Transverse colon (tissue), 4 donors: ENCODE measurements at places on chromosomes 4 and X. TPM values are rescaled to one million over a fixed set of nuclear protein-coding genes. Genes with fewer than 3 reads are reported as not detected.
A peak's percentile ranks its signal among the peaks of the same experiment; 100 is the strongest.

The EPHA5 gene
- total RNA-seq: 0.32 TPM

GRCh38 chr4:151887031-151887815, 126.4 kb upstream of the GATB start:
- no peak overlapping the region for H3K4me3 ChIP-seq
- H3K27ac ChIP-seq: no peak overlapping the region
- H3K36me3 ChIP-seq: no peaks in the 10 kb centered on the region

The ZNF732 gene
- not detected for total RNA-seq

The SPANXB1 gene
- not detected for total RNA-seq

The TMEM31 gene
- total RNA-seq: not detected

DNA sequence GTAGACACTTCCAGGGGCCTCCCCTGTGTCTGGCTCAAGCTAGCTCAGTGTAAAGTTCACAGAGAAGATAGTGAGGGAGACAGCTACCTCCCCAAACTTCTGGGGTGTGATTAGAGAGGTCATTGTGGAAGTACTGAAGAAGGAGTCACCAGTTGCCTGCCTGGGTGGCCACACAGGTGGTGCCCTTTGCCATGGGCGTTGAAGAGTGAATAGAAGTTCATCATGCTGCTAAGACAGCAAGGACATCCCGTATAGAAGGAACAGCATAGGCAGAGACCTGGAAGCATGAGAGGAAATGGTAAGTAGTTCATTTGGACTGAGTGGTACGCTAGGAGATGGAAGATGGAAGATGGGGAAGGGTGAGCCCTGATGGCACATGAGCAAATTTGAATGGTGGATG, 110.1 kb downstream of the PJA1 start:
- H3K36me3 ChIP-seq: no peaks in the 10 kb centered on the region
- no peak overlapping the region for H3K4me3 ChIP-seq
- H3K27ac ChIP-seq: no peak overlapping the region
- no peaks in the 10 kb centered on the region for H3K4me1 ChIP-seq
- DNase-seq: no peak
- H3K27me3 ChIP-seq: no peaks in the 10 kb centered on the region

DNA sequence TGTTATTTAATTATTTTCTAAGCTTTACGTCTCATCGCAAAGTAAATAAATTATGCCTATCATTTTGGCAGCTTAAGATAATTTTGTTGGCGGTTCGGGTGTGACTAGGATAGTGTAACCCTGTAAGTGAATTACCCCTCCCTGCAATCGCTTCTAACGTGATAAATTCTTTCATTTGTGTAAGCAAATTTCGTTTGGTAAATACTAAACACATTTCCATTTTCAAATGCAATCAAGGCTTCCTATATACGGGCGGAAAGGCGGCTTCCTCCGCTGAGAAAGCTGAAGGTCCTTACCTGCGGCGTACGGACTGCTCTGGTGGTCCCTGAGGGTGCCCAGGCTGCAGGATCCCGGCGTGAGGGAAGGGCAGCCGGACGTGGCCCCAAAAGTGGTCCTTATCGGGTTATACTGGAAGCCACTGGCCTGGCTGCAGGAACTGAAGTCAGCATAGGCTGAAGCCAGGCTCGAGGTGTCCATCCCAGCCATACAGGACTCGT, 403 bp downstream of the PHOX2B start:
- peaks cover 99% of the 10 kb centered on the region for H3K27me3 ChIP-seq
- no peak overlapping the region for H3K27ac ChIP-seq
- no peak overlapping the region for H3K4me3 ChIP-seq
- no peaks in the 10 kb centered on the region for H3K36me3 ChIP-seq
- H3K4me1 ChIP-seq: no peaks in the 10 kb centered on the region

DNA sequence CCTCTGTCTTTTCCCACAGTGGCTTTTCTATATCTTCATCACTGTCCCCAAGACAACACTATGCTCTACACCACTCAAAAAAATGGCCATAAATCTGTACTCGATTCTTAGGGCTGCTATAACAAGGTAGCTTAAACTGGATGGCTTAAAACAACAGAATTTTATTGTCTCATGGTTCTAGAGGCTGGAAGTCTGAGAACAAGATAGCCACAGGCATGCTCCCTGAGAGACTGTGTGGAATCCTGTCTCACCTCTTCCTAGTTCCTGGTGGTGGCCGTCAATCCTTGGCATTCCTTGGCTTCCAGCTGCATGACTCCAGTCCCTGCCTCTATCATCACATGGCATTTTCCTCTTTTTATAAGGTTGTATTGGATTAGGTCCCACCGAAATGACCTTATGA, 70.7 kb upstream of the DCLK2 start:
- H3K27ac ChIP-seq: peak overlapping the region; percentile 1
- H3K36me3 ChIP-seq: no peaks in the 10 kb centered on the region
- peaks cover 4% of the 10 kb centered on the region for H3K4me1 ChIP-seq
- DNase-seq: no peak
- H3K27me3 ChIP-seq: no peaks in the 10 kb centered on the region

GRCh38 chr4:108109111-108109510, 59.6 kb downstream of the LEF1 start:
- no peak for DNase-seq
- no peaks in the 10 kb centered on the region for H3K27me3 ChIP-seq
- H3K27ac ChIP-seq: no peak overlapping the region
- no peaks in the 10 kb centered on the region for H3K36me3 ChIP-seq
- H3K4me1 ChIP-seq: no peaks in the 10 kb centered on the region
- H3K4me3 ChIP-seq: no peak overlapping the region

- H3K36me3 ChIP-seq: no peaks in the 10 kb centered on the region
- no peak overlapping the region for H3K27ac ChIP-seq
- no peaks in the 10 kb centered on the region for H3K27me3 ChIP-seq
- no peak for DNase-seq
- no peak overlapping the region for H3K4me3 ChIP-seq
Observed at GRCh38 chr4:87843936-87844335, 11.2 kb downstream of the MEPE start.

The GBA3 gene
- total RNA-seq: 2.8 TPM

- no peaks in the 10 kb centered on the region for H3K36me3 ChIP-seq
- no peak for DNase-seq
- no peaks in the 10 kb centered on the region for H3K27me3 ChIP-seq
- no peak overlapping the region for H3K4me3 ChIP-seq
Observed at GRCh38 chr4:173024203-173024602, 144.4 kb upstream of the GALNT7 start.

DNA sequence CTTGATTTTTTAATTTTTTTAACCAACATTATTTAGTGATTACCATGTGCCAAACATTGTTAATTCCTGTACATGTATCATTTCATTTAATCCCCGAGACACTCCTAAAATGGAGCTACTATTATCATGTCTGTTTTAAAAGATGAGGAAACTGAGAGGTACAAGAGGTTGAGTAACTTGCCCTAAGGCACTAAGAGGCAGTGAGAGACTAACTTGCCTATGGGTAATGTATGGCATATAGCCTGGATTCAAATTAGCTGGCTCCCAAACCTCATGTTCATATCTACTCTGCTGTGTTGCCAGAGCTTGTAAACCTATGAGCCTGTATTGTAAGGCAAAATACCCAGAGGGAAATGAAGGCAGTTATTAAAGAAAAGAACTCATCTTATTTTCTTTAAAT, 443.6 kb downstream of the IL15 start:
- no peak for DNase-seq
- H3K4me3 ChIP-seq: no peak overlapping the region
- H3K36me3 ChIP-seq: no peaks in the 10 kb centered on the region
- no peaks in the 10 kb centered on the region for H3K4me1 ChIP-seq
- no peak overlapping the region for H3K27ac ChIP-seq

DNA sequence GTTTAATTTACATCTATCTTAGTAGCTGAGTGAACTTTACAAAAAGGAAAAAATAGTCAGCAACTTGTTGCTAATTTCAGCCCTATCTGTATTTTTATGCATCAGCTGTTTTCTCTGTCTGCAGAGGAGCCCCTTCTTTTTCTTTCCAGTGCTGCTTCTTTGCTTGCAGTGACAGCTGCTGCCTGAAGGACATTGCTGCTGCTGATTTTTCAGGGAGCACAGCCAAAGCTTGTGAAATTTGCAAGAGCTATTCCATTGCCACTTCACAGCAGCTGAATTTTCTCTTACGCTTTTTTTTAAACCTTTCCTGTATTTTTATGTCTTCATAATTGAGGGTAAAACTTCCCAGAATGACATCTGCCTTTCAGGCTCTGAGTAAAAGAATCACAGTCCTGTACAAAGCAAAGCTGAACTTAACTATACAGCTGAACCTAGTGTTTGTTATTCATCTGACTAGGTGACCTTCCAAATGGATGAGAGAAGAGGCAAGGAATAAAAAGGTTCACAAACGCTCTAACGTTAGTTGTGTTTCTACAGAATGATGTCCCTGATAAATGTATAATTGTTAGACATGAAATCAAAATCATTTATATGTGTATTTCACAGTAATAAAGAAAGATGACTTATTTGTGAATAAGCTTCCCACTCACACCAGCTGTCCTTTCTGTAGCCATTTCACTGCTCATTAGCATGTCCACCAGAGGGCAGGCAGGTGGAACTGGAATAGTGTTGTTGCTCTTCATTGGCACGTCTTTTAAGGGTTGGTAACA, 541.4 kb downstream of the ADGRL3 start:
- H3K4me3 ChIP-seq: no peak overlapping the region
- H3K27me3 ChIP-seq: no peaks in the 10 kb centered on the region
- DNase-seq: no peak
- H3K27ac ChIP-seq: no peak overlapping the region
- H3K36me3 ChIP-seq: no peaks in the 10 kb centered on the region

DNA sequence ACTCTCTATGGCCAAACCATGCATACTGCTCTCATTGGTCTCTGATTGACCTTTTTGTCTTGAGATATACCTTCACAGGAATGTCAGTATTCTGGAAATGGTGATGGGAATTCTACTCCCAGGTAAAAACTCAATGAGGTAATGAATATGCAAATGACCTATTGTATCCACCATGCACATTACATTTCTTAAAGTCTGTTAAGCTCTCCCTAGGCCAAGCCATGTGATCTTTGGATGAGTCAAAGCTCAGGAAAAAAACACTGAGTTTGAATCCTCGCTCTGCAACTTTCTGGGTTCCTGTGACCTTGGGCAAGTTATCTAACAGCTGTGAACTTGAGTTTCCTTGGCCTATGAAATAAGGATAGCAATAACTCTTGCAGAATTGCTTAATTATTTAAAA, 175.4 kb downstream of the PPP1R2C start:
- no peaks in the 10 kb centered on the region for H3K4me1 ChIP-seq
- no peaks in the 10 kb centered on the region for H3K36me3 ChIP-seq
- H3K27me3 ChIP-seq: no peaks in the 10 kb centered on the region

DNA sequence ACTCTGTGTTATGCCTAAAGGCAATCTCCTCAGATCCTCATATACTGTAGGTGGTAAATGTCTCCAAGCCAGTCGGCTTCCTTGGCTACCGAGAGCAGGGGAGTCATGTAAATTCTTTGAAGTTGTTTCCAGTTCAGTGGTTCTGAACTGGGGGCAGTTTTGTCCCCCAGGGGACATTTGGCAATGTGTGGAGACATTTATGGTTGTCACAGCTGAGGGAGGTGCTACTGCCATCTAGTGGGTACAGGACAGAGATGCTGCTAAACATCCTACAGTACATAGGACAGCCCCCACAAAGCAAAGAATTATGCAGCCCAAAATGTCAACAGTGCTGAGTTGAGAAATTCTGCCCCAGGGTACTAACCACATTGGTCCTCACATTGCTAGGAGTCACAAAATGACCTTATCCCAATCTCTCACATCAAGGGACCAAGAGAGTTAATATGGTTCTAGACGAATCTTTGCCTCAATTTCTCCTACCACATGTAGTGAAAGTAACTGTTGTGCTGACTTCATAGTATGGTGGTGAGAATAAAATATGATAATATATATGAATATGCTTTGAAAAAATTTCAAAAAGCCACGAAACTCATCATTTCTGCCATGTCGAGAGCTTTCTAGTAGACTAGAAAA, 104.4 kb upstream of the ARHGAP24 start:
- H3K4me3 ChIP-seq: no peak overlapping the region
- no peak overlapping the region for H3K27ac ChIP-seq
- H3K27me3 ChIP-seq: no peaks in the 10 kb centered on the region
- DNase-seq: peak; percentile 24
- H3K4me1 ChIP-seq: no peaks in the 10 kb centered on the region

The TMSB15A gene
- not detected for total RNA-seq

GRCh38 chr4:38382520-38382919, 281.5 kb upstream of the KLF3 start:
- H3K4me3 ChIP-seq: no peak overlapping the region
- H3K27ac ChIP-seq: no peak overlapping the region
- H3K27me3 ChIP-seq: no peaks in the 10 kb centered on the region
- H3K36me3 ChIP-seq: no peaks in the 10 kb centered on the region
- H3K4me1 ChIP-seq: peaks cover 14% of the 10 kb centered on the region

The ARHGAP24 gene
- 9.4 TPM for total RNA-seq

- no peaks in the 10 kb centered on the region for H3K36me3 ChIP-seq
- no peak overlapping the region for H3K27ac ChIP-seq
- H3K27me3 ChIP-seq: no peaks in the 10 kb centered on the region
- no peaks in the 10 kb centered on the region for H3K4me1 ChIP-seq
- H3K4me3 ChIP-seq: no peak overlapping the region
- no peak for DNase-seq
Observed at GRCh38 chr4:125254106-125254505, 60.6 kb upstream of the FAT4 start.

The BEX1 gene
- 3.0 TPM for total RNA-seq

The APELA gene
- not detected for total RNA-seq

- peak overlapping the region; percentile 8 for H3K4me3 ChIP-seq
- no peaks in the 10 kb centered on the region for H3K36me3 ChIP-seq
- no peak for DNase-seq
- H3K27ac ChIP-seq: no peak overlapping the region
Observed at GRCh38 chr4:133147921-133148689, 989 bp upstream of the PCDH10 start.

DNA sequence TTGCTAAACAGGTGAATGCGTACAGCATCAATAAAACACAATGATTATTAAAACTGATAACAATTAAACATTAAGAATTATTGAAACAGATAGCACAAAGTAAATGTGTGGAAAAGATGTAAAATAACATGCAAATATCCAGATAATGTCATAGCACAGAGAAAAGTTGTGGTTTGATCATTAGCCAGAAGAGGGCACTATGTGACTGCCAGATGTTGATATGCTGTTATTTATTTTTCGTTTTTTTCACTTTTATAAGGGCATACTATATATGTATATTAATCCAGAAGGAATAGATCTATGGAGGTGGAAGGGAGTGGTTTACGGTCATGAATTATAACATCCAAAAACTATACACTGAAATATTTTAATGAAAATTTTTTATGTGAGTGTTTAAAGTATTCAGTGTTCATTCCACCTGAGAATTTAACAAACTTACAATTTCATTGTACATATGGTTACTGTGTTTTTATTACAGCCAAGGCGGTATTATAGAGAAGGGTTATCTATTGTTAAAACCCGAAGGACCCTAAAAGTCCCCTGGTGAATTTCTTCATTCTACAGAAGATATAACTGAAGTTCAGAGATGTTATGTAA, 211.9 kb upstream of the UGT8 start:
- no peak overlapping the region for H3K27ac ChIP-seq
- H3K4me3 ChIP-seq: no peak overlapping the region
- no peaks in the 10 kb centered on the region for H3K36me3 ChIP-seq
- no peaks in the 10 kb centered on the region for H3K27me3 ChIP-seq
